ENCODE measurements at places on chromosomes 16 and 17.

DNA sequence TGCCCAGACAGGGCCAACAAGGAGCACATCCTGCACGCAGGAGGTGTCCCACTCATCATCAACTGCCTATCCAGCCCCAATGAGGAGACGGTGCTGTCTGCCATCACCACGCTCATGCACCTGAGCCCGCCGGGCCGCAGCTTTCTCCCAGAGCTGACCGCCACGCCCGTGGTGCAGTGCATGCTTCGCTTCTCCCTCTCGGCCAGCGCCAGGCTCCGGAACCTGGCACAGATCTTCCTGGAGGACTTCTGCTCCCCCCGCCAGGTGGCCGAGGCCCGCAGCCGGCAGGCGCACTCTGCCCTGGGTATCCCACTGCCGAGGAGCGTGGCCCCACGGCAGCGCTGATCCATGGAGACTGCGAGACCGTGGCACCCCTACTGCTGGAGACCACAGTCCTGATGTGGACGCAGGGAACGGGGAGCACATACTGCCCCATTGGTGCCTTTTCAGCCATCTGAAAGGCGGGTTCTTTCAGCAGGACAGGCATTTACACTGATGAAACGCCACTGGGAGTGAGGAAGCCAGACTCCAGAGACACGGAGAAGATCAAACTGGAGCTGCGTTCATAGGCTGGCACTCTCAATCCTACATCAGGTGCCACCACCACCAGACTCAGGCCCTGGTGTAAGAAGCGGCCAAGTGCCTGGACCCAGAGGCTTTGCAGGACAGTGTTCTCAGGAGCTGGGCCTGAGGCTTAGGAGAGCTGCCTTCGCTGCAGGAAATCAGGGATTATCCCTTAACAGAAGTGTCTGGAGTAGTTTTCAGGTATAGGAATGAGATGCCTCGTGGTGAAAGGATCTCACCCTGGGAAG, 2.6 kb downstream of the NT5C start:
- no peak for DNase-seq

GRCh38 chr17:80781211-80781610, 210.4 kb upstream of the CHMP6 start:
- no peak for DNase-seq

DNA sequence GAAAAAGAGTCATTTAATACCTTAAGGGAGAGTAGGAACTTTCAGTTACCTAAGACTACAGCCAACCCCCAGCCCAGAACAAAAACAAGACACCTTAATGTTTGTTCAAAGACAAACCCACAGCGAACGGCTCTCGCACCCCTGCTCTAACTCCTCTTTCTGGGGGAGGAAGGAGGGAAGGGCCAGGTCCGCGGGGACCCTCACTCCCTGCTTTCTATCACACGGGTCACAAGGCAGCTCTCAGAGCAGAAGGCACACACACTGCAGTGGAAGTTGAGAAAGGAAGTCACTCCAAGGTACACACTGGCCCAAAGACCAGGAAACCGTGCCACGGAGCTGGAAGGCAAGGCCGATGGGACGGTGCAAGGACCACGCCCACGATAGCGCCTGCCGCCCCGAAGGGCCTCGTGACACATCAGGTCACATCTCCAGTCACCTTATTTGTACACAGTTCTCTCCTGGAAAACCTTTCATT, 10.0 kb downstream of the LITAFD start:
- no peak for DNase-seq

DNA sequence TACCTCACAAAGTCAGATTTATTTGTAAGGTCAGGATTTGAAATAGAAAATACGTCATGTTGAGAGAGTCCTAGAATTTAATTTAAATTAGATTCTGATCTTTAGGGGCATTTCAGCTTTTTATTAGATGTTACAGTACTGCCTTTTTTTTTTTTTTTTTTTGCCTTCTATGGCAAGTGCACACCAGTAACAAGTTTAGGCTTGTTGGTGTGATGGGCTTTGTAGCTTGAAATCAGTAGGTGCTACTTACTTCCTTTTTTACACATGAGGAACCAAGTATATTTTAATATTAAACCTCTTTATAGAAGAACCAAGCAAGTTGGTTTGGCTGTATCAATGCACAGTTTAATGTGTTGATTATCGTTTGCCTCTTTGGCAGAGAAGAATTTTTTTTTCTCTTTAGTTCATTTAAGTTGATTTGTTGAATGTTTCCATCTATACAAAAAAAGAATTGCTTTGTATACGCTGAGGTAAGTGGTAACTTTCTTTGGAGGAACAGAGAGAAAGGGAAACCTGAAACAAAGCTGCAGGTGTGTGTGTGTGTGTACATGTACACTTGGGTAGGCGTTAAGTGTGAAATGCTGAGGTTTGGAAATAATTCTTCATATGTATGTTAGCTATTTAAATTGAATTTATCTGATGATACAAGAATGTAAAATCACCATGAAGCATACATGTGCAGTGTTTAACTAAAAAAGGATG, 15.7 kb downstream of the RBL2 start:
- no peak for DNase-seq

DNA sequence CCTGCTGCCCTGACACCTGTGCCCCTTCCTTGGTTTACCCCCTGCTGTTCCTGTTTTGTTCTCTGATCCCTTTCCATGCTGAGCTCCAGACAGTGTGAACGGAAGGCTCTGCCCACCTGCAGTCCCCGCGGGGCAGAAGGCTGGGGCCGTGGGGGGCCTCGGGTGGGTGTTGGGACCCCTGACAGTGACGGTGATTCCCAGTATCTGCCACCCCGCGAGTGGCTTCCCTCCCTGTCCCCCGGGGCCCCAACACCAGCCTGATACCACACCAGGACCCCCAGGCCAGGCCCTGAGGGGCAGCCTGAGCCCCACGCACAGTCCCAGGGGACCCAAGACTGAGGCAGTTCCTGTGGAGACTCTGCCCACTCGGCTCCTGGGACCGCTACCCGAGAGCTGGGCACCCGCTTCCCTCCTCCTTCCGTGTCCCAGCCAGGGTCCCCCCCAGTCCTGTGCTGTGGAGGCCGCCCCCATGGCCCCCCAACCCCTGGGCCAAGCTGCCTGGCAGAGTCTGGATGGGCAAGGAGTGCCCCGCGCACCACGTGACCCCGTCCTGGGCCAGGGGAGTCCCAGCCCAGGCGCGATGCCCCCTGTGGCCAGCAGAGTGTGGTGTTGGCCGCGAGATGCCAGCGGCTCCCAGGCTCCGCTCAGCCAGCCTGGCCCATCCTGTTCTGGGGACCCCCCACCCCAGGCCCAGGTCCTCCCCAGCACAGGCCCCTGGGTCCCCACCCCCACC, 10.0 kb upstream of the C1QTNF8 start:
- DNase-seq, result peak; percentile 90

DNA sequence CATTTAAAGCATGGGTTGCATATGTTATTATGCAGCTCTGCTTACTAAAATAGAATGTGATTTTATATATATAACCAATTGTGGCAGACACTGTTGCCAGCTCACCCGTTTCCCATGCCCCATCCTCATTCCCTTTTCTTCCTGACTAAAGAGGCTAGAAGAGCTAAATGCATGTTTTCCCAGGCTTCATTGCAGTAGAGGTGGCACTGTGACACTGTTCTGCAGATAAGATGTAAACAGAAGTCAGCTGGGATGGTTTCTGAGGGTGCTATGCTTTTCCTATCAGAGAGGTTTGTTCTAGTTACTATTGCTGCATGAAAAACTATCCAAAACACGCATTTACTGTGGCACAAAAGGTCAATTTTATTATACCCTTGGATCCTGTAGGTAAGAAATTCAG, 5.7 kb upstream of the TOB1 start:
- no peak for DNase-seq

- DNase-seq, result no peak
Observed at GRCh38 chr17:33962857-33963655, 292.0 kb upstream of the CCL2 start.

GRCh38 chr17:78789149-78789662, 7.1 kb upstream of the CYTH1 start:
- no peak for DNase-seq

DNA sequence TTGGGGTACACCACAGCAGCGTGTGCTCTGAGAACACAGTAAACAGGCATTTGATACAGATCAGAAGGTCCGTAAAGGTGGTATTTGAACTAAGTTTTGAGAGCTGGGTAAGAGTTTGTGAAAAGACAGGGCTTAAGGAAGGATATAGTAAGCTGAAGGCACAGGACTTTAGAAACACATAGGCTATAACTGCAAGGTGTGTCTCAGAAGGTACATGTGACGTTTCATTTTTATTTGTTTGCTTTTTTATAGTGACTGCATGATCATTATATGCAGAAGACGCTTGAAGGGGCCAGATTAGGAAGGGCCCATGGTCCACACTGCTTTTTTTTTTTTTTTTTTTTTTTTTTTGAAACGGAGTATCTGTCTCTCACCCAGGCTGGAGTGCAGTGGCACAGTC, 644.6 kb downstream of the WWOX start:
- no peak for DNase-seq

- no peak for DNase-seq
Observed at GRCh38 chr16:9122342-9122741, 30.9 kb downstream of the HAPSTR1 start.

GRCh38 chr17:13995856-13996271, 73.4 kb upstream of the COX10 start:
- DNase-seq, result no peak

GRCh38 chr17:46950997-46951621, 27.9 kb downstream of the RPRML start:
- peak; percentile 53 for DNase-seq

- no peak for DNase-seq
Observed at GRCh38 chr17:82416771-82417170, 1.4 kb upstream of the HEXD start.

DNA sequence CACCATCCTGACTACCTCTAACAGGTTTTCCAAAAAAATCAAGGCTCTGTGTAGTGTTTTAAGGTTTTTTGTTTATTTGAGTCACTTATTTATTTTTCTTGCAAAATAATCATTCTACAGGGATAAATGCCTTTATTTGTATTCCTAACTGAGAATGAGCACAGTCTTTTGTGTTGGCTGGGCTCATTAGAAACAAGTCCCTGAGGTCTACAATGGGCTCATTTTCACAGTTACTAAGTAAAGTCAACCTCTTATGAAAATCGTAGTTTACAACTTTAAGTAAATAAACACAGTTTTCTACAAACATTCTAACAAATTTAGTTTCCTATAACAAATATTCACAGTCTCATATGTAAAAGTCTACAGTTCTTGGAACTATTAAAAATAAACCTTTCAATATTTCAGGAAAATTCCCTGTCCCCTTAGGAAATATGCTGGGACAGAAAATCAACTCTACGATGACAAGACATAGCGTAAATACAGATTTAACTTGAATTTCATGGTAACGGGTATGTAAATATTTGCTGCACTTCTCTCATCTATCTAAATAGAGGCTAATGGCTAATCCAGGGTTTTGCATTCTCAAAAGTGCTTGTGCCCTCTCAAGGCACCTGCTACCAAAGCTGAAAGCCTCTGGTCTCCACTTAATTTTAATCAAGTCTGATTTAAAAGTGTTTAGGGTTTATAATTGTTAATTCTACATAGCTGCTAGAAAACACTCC, 31.5 kb upstream of the CDH5 start:
- no peak for DNase-seq

DNA sequence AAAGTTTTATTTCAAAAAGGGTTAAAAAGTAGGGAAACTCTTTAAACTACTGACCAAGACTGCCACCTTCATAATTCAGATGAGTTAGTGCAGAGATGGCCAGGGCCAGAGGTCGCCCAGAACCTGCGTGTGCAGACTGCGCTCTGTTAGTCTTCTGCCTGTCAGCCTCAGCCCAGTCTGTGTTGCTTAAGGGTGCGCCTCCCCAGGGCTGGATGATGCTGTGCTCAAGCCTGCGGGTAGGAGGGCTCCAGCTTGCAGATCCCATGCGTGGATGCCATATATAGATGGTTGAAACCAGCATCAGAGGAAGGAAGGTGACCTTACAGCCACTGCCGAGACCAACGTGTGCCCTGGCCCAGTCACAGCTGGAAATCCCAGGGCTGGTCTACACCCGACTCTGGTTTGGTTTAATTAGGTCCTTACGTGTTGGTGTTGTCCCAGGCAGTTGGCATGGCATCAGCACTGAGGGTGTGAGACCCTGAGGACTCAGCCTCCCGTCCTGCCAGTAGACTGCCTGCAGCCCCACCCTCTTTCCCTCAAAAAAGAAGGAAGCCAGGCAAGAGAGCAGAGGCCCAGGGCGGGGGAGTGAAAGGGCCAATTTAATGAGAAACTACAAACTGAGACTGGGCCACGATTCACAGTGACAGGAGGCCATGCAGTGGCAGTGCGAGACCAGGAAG, 27.7 kb downstream of the CDIP1 start:
- no peak for DNase-seq

DNA sequence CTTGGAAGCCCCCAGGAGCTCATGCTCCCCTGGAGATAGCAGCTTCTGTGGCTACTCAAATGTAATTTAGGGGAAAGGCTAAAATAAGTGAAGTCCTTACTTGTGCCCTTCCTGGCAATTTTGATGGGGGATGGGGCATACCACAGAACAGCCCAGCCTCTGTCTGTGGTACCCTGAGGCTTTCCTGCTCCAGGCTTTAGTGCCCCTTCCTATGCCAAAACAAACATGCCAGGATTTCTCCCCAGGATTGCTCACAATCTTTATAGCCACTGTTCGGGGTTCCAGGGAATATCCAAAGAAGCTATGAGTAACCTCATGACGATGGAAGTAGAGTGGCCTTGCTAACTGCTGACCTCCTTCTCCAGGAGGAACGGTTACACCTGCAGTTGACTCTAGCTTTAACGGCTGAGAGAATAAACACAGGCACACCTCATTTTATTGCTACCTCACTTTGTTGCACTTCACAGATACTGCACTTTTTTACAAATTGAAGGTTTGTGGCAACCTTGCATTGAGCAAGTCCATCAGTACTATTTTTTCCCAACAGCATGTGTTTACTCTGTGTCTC, 24.9 kb downstream of the CCL4 start:
- DNase-seq, result no peak

GRCh38 chr17:75019146-75019545, 6.7 kb downstream of the MRPL58 start:
- DNase-seq, result no peak

DNA sequence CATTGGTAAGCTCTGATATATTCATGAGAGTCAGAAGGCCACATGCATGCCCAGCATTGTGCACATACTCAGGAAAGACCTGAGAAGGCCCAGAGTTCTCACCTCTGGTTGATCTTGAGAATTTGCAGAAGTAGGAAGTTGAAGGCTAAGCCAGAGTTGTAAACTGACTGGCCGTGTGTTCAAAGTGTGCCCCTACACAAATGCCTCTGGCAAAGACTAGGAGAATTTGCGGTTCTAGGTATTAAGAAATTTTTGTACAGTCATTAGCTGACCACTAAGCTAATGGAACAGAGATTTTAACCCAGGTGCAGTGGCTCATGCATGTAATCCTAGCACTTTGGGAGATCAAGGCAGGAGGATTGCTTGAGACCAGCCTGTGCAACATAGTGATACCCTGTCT, 25.0 kb downstream of the FBXL20 start:
- no peak for DNase-seq
